CD4-positive, alpha-beta T cell (primary cell): ENCODE measurements at places on chromosomes 12 and 14.

- DNase-seq: no peak
Observed at GRCh38 chr14:70257526-70257925, 68.8 kb upstream of the SLC8A3 start.

DNA sequence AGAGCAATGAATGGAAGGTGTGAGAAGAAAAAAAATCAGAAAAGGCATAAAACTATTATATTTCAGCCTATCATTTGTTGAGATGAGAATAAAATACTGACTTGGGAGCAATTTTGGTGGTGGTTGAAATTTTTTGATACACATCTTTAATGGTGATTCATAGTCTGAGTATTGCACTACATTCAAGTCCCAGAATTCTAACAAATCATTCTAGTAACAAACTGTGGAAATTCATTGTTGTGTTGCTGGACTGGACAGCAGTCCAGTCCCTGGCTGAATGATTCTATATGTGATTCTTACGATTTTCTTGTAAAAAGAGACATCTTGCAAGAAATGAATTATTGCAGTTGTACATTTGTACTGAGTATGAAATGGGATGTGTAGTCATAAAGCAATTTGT lies 268.6 kb downstream of the TRHDE start:
- no peak for DNase-seq

DNA sequence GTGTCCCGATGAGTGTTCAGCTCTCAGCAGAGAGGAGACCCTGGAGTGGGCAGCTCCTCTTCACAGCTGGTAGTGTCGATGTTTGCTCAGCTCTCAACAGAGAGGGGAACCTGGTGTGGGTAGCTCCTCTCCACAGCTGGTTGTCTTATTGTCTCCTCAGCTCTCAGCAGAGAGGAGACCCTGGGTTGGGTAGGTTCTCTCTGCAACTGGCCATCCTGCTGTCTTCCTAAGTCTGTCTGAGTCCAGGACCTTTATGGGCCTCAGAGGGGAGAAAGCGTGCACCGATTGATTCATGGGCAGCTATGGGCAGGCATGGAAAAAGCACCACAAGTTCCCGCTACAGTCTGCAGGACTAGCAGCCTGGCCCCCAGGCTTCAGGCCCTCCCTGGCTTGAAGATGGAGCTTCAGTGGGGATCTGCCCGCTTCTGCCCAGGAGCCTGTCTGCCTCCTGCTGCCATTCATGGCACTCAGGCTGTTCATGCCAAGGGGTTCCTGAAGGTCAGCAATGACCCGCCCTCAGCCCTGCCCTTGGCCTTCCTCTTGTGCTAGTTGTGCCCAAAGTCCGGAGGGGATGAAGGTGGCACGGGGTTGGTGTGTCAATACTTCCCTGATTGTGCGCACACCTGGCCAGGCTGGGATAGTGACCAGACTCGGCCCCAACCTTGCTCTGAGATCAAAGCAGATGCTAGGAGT lies 224.2 kb downstream of the KCNC2 start:
- DNase-seq: peak; percentile 5

GRCh38 chr12:91327889-91328288 lies 145.3 kb upstream of the DCN start:
- DNase-seq: no peak

DNA sequence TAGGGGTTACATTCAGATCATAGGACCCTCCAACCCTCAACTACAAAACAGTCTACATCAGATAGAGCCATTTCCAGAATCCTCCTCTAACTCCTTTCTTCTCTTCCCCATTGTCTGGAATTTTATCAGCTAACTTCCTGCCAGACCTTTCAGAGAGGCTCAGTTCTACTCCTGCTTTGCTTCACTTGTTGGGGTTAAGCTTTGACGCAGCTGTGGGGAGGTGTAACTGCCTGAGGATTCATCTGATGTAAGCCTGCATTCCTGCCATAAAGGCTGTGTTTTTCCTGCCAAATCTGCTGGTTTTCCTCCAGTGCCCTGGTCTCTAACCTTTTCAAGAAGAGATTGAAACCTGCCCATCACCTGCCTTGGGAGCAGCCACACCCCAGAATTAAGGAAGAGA lies 16.9 kb downstream of the DHRS2 start:
- no peak for DNase-seq

GRCh38 chr14:77186911-77187648 lies 5.5 kb downstream of the TMEM63C start:
- no peak for DNase-seq

- DNase-seq: no peak
Observed at GRCh38 chr12:6396031-6396430, 12.1 kb downstream of the LTBR start.

- DNase-seq: no peak
Observed at GRCh38 chr12:63949902-63950301, 105.4 kb downstream of the SRGAP1 start.

- no peak for DNase-seq
Observed at GRCh38 chr12:109967383-109968031, 28.7 kb downstream of the GIT2 start.
